IMR-90 (cell line): ENCODE measurements at places on chromosomes 7 and 10. TPM values are rescaled to one million over a fixed set of nuclear protein-coding genes. Genes with fewer than 3 reads are reported as not detected.
A peak's percentile ranks its signal among the peaks of the same experiment; 100 is the strongest.

- peak; percentile 54 for DNase-seq
- 0 out of 2 replicates have a peak, but pooled peaks cover 2% of the 10 kb centered on the region for H3K4me1 ChIP-seq
- no peak overlapping the region for H3K4me3 ChIP-seq
- no peaks in the 10 kb centered on the region for H3K27me3 ChIP-seq
- H3K36me3 ChIP-seq: no peaks in the 10 kb centered on the region
These were observed 1260.2 kb upstream of the SORCS1 start for GRCh38 chr10:108424656-108425055.

DNA sequence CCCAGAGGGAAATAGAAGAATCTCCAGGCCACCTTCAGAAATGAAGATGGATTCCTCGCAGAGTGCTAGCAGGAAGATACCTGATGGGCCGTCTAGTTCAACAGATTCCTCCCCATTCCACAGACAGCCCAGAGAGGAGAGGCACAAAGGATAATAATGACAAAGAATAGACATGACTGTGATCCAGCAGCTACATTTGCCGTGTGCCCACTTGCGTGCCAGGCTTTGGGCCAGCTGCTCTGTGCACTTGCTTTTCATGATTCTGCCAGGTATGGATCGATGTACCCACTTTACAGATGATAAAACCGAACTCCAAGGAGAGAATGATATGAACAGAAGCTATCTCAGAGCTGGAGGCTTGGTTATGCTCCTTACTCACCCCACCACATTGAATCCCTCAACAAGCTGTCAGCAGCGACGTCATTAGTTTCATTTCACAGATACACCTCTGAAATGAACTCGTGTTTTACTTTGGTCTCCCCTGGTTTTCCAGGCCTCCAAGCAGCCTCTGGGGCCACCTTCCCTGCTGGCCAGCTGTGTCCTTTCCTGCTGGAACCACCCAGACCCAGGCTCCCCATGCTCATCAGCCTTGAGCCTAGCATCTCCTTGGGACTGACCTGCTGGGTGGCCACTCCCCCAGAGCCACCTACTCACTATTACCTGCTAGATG lies 11.9 kb upstream of the WDFY4 start:
- DNase-seq: no peak
- H3K4me1 ChIP-seq: no peaks in the 10 kb centered on the region
- H3K27me3 ChIP-seq: peaks cover 14% of the 10 kb centered on the region
- H3K27ac ChIP-seq: no peak overlapping the region
- no peaks in the 10 kb centered on the region for H3K36me3 ChIP-seq
- no peak overlapping the region for H3K4me3 ChIP-seq

GRCh38 chr10:43395571-43396060 lies 13.4 kb downstream of the HNRNPF start:
- H3K36me3 ChIP-seq: peaks cover 29% of the 10 kb centered on the region
- H3K27ac ChIP-seq: peak overlapping the region; percentile 94
- peak overlapping the region; percentile 88 for H3K4me3 ChIP-seq

DNA sequence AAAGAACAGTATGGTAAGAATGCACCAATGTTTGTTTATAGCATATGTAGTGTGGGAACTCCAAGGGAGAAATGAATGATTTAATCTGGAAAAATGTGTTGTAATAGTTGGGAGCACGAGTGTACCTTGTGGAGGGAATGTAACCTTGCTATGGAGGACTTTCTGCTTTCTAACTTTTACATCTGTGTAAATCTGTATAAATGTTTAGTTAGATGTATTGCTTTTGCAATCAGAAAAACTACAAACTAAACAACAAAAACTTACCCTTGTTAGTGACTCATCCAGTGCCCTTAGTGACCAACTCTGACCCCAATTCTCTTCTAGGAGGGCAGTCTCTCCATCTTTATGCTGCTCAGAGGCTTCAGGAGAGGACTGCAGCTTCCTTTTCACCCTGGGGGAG lies 89.3 kb downstream of the CCNY start:
- H3K4me3 ChIP-seq: no peak overlapping the region
- no peaks in the 10 kb centered on the region for H3K36me3 ChIP-seq
- peaks cover 23% of the 10 kb centered on the region for H3K4me1 ChIP-seq
- H3K27me3 ChIP-seq: no peaks in the 10 kb centered on the region

DNA sequence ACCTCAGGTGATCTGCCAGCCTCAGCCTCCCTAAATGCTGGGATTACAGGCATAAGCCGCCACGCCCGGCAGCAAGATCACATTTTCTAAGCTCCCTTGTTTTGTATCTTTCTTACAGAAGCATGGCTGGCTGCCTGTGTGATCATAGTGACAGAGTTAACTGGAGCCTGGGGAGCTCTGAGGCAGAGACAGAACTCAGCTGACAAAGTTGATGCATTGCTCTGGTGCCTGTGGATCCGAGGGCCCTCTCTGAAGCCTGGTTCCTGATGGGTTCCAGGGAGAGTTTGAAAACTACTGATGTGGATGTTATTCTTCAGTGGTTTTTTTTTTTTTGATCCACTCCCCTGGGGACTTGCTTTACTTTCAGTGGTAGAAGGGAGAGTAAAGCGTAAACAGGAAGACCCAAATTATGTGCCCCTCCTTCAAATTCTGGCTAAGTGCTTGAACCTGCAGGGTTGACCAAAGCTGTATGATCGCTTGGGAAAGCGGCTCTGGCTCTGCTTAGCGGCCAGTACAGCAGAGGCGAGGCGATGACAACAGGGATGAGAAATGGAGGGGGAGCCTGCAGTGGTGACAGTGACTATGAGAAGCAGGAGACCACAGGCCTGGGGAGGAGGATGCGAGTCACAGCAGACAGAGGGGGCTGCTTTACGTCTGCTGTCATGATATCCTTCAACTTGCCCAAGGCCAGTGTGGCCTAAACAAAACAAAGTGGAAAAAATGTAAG lies 6.8 kb upstream of the EFCAB10 start:
- peak; percentile 27 for DNase-seq
- H3K27ac ChIP-seq: no peak overlapping the region
- H3K27me3 ChIP-seq: no peaks in the 10 kb centered on the region
- no peaks in the 10 kb centered on the region for H3K4me1 ChIP-seq

DNA sequence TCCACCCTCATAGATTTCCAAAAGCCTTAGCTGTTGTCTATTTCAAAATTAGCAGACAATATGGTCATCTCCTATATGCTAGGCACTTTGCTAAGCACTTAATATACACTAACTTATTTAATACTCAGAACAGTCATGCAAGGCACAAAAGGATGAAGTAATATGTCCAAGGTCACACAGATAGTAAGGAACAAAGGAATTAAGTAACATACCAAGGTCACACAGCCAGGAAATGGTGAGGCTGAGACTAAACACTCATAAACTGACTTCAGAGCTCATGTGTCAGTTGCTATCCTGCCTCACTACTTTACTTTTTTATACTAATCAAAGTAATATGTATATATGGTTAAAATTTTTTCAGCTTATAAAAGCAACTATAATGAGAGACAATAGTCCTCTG lies 23.6 kb upstream of the HIBADH start:
- no peaks in the 10 kb centered on the region for H3K4me1 ChIP-seq
- no peaks in the 10 kb centered on the region for H3K36me3 ChIP-seq
- H3K27ac ChIP-seq: no peak overlapping the region
- DNase-seq: no peak

GRCh38 chr7:155268921-155269650 lies 28.6 kb upstream of the INSIG1 start:
- no peak overlapping the region for H3K27ac ChIP-seq
- no peaks in the 10 kb centered on the region for H3K36me3 ChIP-seq
- H3K4me1 ChIP-seq: no peaks in the 10 kb centered on the region; the same call in 1 of the 2 replicates

DNA sequence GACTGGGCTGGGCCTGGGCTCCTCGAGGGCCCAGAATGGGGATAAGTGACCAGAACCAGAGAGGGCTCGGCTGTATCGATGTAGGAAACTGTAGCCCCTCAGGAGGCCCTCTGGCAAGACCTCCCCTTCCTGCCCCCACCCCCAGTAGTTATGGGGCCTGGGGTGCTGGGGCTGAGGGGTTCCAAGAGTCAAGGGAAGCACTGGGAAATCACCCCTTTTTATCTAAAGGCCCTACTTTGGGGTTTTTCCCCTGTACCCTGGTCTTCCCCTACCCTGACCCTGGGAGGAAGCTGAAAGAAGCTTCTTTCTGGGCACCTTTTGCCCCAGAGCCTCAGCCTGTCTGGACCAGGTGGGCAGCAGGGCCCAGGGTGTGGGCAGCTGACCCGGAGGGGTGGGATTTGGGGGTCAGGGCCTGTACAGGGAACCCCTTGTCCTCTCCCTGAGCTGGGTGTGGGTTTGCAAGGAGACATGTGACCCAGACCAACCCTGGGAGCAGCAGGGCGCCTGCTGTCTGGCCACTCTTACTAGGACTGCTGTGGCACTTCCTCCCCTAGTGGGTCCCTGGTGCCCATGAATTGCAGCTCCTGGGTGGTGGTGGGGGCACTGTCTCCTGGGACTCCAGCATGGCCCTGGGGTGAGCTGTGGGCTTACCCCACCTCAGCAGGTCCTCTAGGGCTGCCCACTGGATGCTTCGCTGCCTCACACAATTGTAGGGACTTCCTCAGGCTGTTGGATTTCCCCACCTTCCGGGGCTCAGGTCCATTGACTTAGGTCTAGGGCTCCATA lies 1.5 kb downstream of the IRF5 start:
- no peaks in the 10 kb centered on the region for H3K36me3 ChIP-seq
- peaks cover 69% of the 10 kb centered on the region for H3K27me3 ChIP-seq
- no peak for DNase-seq
- no peak overlapping the region for H3K4me3 ChIP-seq
- H3K4me1 ChIP-seq: no peaks in the 10 kb centered on the region; the same call in 1 of the 2 replicates

GNG11 gene
- total RNA-seq: 6.1 and 11.1 TPM in 2 replicates

ERLIN1 gene
- total RNA-seq: 33.9 and 35.8 TPM in 2 replicates

DNAJC9 gene
- total RNA-seq: 28.7 and 39.4 TPM in 2 replicates

C10orf53 gene
- not detected in 2 replicates for total RNA-seq

GNGT1 gene
- total RNA-seq: not detected in 2 replicates

PLXNA4 gene
- under 0.01 TPM in 2 replicates for total RNA-seq

UPK3B gene
- total RNA-seq: not detected in 2 replicates

PTF1A gene
- total RNA-seq: not detected in 2 replicates

IDI2 gene
- not detected in 2 replicates for total RNA-seq

FAM25A gene
- total RNA-seq: not detected in 2 replicates

SRRM3 gene
- 0.18 and 0.28 TPM in 2 replicates for total RNA-seq
